Activated CD4-positive, alpha-beta T cell treated with anti-CD3 and anti-CD28 coated beads for 36 hours (primary cell): ENCODE measurements at places on chromosomes 16 and 17. TPM values are rescaled to one million over a fixed set of nuclear protein-coding genes. Genes with fewer than 3 reads are reported as not detected.

- no peak for DNase-seq
Measured at GRCh38 chr16:68826652-68827051, 16.7 kb upstream of the TANGO6 start.

- DNase-seq: peak; percentile 70
Measured at GRCh38 chr17:39757931-39758873, 20.5 kb downstream of the GRB7 start.

Gene PRRT2
- 0.93 TPM for total RNA-seq

- peak; percentile 68 for DNase-seq
Measured at GRCh38 chr16:48117217-48118105, 38.3 kb downstream of the ABCC12 start.

DNA sequence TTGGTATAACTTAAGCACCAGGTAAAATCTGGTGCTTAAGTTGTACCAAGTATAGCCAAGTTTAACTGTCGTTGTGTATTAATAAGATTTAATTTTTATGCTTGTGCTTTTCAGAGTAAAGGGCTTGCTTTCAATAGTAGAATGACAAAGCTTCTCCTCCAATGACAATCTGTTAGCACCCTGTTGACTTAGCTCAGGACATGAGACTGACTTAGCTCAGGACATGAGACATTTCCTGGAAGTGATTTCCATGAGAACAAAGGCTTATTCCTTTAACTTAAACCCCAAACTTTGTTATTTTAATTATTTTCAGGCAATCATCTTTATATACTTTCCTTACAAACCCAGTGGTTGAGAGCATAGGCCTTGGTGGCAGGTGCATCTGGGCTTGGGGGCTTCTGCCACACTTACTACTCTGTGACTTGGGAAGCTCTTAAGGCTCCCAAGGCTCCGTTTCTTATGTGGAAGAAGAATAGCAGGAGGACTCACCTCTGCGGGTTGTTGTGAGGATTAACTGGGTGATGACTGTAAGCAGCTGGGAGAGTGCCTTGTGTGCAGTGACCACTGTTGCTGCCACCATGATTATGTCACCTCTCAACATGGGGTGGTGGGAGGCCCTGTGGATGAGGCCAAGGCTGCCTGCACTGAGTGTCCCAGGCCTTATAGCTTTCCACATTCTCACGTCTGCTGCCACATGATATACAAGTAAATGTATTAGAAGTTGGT is 59.4 kb upstream of the CMIP start:
- DNase-seq: no peak

DNA sequence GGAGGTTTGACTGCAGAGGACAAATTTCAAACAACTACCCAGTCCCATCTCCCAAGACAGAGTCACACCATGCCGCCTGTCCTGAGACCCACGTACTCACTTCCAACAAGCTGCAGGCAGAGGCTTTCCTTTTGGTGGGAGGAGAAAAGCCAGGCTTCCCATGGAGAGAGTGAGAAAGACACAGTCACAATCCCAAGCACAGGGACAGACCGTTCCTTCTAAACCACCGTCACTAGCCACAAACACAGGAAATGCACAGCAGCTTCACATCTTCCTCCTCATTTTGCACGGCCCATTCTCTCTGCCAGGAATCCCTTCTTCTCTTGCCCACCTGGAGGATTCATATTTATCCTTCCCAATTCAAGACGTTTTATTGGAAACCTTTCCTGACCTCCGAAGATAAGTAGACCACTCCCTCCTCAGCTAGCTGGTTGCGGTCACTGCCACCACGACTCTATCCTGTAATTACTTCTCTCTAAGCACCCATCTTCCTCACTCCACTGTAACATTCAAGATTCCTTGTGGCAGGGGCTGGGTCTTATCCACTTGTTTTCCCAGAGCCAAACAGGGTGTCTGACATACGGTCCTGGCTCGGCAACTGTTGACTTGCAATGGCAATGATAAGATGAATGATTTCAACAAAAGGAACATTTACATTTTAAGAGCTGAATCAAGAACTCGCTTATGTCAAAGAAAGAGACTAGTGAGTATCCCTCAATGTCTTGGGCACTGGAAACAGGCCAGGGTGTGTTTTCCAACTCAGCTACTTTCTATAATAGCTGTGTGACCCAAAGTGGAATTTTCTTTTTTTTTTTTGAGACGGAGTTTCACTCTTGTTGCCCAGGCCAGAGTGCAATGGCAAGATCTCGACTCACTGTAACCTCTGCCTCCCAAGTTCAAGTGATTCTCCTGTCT is 87.6 kb downstream of the XYLT1 start:
- DNase-seq: no peak
